ENCODE measurements at places on chromosomes 3 and 15.

DNA sequence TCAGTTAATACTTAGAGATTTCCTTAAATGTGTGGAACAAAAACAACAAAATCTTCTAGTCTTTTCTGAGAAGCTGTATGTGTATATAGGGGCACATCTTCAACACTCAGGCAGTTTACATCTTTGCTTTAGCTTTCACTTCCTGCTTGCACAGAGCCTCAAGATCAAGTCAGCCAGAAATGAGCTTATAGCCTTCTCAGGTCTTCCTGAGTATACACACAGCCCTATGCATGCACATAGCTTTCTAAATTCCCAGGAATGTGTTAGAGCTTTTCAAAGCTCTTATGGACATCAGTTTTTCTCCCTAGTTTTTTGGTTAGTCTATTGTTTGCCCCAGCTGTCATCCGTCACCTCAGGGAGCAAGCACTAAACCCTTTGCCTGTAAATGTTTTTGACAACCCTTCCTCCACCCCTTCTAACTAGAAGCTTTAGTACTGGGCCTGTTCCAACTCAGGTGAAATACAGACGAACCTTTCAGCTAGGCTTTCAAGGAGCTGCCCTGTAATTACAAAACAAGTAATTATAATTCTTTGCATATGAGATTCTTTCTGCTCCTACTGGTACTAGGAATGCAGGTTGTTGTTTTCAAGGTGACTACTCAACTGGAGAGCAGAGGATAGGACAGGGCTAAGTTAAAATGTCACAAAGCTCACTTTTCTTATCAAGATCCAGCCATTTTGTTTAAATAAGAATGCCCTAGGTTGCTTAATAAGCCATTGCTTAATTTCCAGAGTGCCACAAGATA lies 22.6 kb upstream of the MTMR10 start:
- peak; percentile 50 for DNase-seq

DNA sequence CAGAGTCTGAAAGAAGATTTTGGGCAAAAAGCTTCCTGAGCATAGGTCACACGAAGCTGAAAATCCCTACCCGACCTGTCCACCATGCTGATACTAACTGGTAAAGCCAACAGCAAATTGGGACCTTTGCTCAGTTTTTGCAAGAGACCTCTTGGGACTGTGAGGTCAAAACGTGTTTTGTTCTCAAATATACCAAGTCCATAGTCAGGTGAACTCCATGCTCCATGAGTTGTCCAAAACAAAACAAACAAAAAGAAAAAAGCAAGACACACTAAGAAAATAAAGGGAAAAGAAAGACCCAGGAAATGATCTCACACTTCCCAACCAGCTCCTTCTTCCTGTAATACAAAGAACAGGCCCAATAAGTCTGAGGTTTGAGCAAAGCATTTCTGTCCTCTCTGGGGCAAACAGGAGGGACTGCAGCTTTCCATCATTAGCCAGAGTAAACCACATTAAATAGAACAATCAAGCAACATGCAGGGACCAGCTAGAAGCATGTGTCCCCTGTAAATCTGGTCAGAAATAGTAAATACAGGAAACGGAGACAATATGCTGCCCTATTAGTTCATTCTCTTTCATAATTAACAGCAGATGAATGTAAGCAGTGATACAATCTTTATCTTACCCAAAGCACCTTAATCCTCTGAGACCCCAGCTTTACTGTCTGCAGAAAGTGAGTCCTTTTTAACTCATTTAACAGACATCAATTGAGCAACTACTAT lies 125.0 kb upstream of the LIPC start:
- DNase-seq: no peak

DNA sequence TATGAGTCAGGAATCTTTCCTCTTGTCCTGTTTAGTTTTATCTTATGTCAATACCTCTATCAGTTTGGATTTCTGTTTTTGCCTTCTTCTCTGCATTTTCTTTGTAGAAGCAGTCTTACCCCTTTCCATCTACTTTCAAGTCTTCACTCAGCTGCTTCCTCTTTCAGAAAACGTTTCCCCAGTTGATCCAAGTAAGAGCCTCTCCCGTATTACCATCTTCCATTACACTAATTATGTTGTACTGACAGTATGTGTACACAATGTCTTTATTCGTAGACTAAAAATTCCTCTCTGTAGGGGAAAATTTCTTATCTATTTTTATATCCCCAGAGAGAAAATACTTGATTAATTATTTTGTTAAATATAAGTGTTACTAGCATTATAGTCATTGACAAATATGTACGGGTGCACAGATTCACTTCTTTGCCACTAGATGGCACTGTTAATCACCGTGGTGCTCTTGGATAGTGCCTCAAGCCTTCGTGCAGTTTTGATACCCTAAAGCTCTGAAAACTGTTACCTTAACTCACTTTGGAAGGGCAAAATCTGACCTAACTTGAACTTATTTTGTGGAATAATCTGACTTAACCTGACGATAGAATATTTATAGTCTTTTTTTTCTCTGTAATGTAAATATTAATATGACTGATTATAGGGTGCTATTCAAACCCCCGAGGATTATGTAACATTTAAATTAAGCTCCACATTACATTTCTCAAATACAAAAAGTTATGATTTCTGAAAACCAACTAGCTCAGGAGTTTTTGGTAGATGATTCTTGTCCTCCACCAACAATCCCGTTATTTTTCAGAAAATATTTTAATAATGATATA lies 74.2 kb upstream of the POU1F1 start:
- peak; percentile 39 for DNase-seq

DNA sequence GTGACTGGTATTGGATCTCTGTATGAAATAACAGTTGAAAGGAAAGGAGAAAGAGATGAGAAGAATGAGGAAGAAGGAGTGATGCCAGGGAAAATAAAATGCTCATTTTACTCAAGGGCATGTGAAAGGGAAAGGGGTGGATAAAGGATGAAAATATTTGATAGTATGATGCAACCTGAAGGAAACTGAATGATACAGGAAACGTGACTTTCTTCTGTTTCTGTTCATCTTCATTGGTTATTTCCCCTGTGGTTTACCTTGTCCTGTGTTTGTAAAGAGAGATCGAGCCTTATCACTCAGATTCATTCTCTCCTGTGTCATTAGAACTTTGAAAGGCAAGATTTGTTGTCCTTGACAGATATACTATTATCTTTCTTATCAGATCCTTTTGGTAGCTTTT lies 243.6 kb upstream of the SLITRK3 start:
- no peak for DNase-seq

DNA sequence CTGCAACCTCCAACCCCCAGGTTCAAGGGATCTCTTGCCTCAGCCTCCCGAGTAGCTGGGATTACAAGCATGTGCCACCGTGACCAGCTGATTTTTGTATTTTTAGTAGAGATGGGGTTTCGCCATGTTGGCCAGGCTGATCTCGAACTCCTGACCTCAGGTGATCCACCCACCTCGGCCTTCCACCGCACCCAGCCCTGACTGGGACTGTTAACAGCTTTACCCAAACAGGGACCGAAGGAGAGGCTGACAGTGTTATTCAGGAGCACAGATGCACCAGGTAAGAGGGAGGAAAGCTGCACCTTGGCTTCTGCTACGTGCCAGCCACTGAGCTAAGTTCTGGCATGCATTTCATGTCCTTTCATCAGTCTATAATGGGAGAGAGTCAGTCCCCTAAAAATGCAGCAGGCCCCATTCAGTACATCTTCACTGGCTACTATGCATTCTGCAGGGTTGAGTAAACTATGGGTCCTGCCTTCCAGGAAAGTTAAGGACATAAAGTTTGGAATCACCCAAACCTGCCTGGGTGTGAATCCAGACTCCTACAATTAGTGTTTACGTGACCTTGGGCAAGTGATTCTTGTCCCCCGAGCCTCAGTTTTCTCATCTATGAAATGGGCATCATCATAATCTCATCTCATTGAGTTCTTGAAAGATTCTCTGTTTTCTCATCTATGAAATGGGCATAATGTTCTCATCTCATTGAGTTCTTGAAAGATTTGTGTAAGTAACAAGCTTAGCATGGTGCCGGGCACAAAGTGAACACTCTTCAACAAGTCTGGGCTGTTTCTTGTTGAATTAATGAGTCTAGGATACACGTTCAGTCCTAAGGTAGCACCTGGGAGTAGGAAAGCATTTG lies 82.2 kb downstream of the CPN2 start:
- DNase-seq: no peak

- DNase-seq: no peak
Measured at GRCh38 chr15:57322602-57323250, 53.6 kb upstream of the CGNL1 start.

DNA sequence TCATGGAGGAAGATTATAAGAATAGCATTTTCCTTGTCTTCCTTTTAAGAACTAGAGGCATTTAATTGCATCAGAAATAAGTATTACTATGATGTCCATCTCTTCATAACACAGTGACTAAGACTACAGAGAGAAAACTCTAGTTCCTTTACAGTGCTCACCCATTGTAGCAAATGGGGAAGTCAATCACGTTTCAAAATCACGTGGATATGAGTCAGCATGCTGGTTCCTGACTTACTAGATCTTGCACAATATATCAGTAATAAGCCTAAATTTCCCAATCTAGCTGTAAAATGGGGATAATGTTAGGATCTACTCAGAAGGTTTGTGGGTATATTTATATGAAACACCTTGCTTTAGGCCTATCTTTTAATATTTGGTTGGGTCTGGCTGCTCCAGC lies 254.8 kb upstream of the EOMES start:
- DNase-seq: no peak

DNA sequence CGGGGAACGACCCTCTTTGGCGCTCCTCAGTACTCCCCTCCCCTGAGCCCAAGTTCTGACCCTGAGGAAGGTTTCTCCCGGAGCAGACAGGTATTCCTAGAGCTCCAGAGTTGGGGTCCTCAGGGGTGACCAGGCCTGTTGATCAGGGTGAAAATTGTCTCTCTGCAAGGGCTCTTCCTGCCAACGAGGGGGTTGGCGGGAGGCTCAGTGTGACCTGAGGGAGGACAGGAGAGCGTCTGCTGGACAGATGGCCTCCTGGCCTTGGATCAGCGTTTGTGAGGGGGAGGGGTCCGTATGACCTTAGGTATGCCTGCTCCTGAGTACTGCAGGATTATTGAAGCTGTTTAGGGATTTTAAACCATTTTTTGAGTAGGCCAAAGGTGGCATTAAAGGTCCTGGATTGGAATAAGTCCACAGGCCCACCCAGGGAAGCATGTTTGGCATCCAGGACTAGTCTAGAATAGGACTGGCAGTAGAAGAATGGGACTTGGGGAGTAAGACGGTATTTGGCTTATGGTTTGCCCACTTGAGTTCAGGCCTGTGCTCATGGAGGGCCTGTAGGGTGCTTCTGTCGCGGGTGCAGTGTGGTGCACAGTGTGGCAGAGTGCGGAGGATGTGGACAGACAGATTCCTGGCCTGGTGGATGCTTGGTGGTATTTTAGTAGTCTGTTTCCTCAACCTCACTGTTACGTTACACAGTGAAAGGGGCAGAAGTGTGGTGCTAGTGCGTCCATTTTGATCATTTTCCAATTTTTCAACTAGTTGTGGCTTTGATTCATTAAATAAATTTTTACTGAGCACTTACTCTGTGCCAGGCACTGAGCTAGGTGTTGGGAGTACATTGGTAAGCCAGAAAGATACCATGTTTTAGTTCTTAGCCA lies 959 bp downstream of the ZNF592 start:
- DNase-seq: peak; percentile 26

DNA sequence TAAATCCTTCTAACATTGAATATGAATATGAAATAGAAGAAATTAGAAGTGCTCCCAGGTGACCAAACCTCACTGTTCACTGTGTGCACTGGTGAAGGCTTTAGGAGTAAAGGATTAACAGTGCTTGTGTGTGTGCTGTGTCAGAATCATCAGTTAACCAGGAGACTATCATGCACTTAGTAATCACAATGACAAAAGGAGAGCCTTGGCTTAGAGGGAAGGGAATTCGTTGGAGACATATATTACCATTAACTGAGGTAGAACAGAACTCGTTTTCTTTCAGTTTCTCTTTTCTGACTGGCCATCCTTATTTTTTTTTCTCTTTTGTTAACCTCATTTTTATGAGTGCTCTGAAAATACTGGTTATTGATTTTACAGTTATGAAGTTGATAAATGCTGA lies 213.3 kb upstream of the GBE1 start:
- DNase-seq: no peak

DNA sequence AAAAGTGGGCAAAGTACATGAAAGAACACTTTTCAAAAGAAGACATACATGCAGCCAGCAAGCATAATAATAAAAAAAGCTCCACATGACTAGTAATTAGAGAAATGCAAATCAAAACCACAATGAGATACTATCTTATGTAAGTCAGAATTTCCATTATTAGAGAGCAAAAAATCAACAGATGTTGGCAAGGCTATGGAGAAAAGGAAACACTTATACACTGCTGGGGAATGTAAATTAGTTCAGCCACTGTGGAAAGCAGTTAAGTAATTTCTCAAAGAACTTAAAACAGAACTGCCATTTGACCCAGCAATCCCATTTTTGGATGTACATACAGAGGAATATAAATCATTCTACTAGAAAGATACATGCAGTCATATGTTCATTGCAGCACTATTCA lies 360.7 kb downstream of the NSUN3 start:
- no peak for DNase-seq

GRCh38 chr15:29756358-29757267 lies 65.7 kb downstream of the TJP1 start:
- DNase-seq: no peak

All from naive B cell (primary cell).